ENCODE measurements at places on chromosomes 3 and 15.

- no peak for DNase-seq
Measured at GRCh38 chr3:99648101-99648500, 9.7 kb downstream of the COL8A1 start.

- no peak for DNase-seq
Measured at GRCh38 chr15:74937272-74937589, 642 bp downstream of the COX5A start.

DNA sequence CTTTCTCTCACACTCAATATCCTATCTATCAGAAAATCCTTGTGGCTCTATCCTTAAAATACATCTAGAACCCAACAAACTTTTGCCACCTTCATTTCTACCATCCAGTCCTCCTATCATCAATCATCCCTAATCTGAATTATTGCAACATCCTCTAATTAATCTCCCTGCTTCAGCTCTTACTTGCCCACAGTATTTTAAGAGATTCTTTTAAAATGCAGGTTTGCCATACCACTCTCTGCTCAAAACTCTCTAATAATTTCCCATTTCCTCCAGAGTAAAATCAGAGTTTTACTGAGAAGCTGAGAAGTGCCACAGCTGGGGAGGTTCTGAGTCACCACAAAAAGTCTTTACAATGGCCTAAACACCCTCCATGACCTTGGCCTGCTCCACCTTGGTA, 234.3 kb upstream of the ZPLD1 start:
- DNase-seq, result no peak

DNA sequence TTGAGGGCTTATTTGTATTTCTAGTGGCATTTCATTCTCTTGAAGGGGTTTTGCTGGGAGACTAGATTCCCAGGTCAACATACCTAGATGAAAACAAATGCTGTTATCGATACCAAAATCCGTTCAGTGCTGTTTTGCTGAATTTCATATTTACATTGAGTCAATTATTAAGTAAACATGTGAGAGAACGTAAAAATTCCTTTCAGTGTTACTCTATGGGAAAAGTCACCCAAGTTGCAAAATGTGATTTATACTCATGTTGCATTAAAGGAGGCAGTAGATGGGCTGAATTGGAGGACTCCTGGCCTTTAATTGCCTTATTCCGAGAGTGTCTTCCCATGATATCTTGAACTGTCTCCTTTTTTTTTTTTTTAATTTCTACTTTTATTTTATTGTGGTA, 1011.3 kb upstream of the NR2F2 start:
- no peak for DNase-seq

DNA sequence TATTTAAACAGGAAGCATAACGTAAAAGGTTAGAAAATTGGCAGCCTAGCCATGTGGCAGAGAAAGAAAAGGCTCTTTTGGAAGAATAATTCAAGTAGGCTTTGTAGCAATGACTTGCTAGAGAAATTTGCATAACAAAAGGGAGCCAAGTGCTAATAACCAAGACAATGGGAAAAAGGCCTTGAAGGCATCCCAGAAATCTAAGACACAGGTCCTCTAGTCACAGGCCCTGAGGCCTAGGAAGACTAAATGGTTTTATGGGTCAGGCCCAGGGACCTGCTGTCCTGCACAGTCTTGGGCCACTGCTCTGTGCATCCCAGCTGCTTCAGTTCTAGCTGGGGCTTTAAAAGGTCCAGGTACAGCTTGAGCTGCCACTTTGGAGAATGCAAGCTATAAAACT, 78.5 kb downstream of the FGF7 start:
- no peak for DNase-seq

DNA sequence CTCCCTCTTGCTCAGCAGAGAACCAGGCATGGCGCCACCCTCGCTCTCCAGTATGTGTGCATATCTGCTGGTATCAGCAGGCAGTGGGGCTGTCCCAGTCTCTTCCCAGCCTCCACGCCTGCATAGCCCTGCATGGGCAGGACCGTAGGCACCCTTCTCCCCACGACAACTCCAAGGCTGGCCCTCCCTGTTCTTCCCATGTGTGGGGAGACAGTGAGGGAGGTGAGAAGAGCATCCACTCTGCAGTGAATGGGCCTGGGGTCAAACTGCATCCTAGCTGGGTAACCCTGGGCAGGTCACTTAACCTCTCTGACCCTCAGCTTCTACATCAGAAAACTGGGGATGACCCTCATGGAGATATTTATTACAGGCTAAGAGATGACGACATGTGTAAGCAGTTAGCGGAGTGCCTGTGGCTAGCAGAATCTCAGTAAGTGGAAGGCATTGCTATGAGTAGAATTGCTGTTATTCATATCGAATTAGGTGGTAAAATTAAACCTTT, 13.3 kb upstream of the SSUH2 start:
- DNase-seq, result no peak

DNA sequence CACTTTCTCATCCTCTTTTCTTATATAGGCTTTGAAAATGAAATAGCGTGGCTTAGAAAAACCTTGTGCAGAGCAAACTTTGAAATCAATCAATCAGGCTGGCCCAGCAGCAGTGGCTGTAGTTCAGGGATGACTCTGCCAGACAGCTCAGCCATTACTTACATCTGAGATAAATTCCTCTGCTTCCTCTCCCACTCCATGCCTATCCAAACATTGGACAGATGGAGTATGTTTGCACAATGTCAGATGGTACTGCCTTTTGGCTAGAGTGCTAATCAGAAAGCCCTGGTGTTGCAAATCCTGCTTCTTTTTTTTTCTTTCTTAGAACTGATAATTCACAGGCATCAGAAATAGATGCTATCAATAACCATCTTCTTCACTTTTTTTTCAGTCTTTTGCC, 1065.1 kb downstream of the AGBL1 start:
- DNase-seq, result no peak

DNA sequence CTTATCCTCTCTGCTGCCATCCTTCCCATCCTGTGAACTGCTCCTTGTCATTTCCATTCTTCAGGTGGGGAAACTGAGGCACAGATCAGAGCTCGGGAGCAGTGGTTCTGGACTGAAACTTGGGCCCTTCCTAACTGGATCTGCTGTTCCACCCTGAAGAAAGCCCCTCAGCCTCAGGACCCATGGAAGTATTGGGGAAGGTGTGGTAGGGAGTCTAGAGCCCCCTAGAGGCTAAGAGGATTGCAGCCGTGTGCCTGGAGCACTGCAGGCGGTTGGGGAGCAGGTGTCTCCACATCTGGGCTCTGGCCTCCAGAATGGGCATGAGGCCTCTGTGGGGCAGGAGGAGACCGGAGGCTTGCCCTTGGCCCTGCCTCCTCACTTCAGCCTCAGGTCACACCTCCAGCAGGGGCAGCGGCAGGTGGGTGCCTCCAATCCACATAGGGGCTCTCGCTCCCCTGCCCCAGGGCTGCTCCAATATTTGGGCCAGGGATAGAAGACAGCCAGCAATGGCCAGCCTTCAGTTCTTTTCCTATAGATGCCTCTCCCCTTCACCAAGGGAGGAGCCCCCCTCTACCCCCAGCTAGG, 28.1 kb downstream of the DNAJB8 start:
- no peak for DNase-seq

DNA sequence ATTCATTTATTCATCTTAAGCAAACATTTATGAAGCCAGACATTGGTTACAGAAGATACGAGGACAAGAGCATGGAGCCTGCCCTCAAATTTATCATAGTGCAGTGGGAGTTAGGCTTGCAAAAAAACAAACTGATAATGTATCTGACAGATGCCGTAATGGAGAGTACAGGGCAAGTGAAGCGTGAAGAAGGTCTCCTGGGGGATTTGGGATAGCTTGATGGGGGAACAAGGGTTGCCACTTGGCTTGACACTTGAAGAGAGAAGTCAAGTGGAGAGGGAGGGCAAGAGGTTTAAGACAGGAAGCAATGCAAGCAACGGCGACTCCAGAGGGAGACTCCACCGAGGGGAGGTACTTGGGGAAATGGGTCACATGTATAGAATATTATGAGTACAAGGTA, 129.3 kb downstream of the SSR3 start:
- DNase-seq, result no peak

- no peak for DNase-seq
Measured at GRCh38 chr15:75639191-75639708, 774 bp downstream of the IMP3 start.

DNA sequence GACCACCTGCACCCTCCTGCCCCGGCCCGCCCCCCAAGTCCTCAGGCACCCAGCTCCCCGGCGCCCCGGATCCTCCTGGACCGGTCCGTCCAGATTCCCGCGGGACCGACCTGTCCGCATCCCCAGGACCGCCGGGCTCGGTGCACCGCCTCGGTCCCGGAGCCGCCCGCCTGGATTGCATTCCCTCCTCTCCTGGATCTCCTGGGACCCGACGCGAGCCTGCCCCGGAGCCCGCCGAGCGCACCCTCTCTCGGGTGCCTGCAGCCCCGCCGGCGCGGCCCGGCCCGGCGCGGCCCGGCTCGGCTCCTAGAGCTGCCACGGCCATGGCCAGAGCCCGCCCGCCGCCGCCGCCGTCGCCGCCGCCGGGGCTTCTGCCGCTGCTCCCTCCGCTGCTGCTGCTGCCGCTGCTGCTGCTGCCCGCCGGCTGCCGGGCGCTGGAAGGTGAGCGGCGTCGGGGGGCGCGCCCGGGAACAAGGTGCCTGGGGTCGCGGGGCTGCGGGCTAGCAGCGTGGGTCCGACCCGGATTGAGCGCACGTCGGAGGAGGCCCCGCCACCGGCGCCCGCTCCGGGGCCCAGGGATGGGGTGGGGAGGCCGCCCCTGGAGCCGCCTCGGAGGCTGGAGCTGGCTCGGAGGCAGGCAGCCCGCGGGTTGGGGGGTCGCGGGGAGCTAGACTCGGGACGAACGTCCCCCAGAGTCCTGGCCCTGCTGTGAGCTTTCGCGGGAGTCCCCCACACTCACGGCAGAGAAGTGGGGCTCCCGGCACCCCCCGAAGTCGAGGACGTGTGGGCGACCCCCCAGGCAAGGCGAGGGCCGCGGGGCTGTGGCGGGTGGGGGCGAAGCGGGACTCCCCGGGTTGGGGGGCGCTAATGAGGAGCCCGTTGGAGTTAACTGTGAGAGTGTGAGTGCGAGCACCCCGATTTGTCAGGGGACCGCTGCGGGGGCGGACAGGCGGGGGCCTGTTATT, 610 bp downstream of the EPHB3 start:
- no peak for DNase-seq
